Fibroblast of villous mesenchyme (primary cell): ENCODE measurements at places on chromosomes 3 and 15. TPM values are rescaled to one million over a fixed set of nuclear protein-coding genes. Genes with fewer than 3 reads are reported as not detected.

Gene ITIH1
- total RNA-seq: not detected in 2 replicates

Gene TRPM1
- total RNA-seq: under 0.01 TPM in 1 of 2 replicates, not detected in the other

Gene POLQ
- total RNA-seq: 6.4 and 6.9 TPM in 2 replicates

Gene KNG1
- not detected in 2 replicates for total RNA-seq

Gene TP63
- total RNA-seq: under 0.01 and 0.43 TPM in 2 replicates

DNA sequence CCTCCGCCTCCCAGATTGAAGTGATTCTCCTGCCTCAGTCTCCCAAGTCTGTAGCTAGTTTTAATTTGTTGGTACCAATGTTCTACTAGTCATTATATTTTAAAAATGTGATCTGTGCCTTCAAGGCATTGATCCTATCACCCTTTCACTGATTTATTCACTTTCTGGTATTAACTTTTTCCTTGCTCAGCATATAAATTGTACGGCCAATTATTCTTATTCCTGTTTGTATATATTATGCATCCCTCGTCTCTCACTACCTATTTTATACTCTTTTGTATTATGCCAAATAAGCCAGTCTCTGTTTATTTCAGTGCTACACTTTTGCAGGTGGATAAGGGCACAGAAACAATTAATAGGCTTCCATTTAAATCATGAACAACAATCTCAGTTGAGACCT, 620.2 kb upstream of the BCHE start:
- DNase-seq: no peak

DNA sequence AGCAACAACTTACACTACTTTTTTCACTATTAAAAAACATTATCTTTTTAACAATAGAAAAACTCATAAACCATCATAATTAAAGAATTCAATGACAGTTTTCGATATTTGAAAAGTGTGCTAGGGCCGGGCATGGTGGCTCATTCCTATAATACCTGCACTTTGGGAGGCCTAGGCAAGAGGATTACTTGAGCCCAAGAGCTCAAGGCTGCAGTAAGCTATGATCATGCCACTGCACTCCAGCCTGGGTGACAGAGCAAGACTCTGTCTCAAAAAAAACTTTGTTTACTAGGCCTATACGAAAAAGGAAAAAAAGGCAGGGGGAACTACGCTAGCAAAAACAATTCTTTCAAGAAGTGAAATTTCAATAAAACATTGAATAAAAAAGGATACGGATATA, 28.1 kb downstream of the AVEN start:
- DNase-seq: no peak

- no peak for DNase-seq
Measured at GRCh38 chr3:176583956-176584355, 613.3 kb downstream of the TBL1XR1 start.

DNA sequence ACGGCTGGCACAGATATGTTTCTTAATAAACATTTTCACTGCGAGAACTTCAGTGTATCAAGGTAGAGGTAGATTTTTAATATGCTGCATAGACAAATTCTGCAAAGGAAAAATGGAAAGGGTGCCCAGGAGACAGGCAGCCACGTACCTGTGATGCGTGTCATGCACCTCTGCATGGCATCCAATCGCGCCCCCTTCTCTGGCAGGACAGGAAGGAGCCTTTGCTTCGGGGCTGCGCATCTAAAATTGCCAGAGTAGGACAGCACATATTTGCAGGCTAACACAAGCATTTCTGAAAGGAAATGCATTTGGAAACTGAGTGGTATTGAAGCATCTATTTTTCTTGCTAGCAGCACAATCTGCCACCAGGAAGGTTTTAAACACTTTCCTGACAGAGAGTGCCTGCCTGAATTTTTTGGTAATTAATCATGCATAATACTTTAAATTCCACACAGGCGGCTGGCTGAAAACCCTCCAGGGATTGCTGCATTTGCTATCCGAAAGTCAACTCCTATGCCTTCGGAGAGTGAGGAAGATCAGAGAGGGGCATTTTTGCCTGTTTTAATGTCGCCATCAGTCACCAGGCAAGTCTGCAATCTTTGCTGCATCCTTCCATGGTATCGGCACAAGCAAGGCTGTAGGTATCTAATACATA, 165.1 kb upstream of the ATP10A start:
- DNase-seq: no peak
